ENCODE measurements at places on chromosomes 13 and 19.
A peak's percentile ranks its signal among the peaks of the same experiment; 100 is the strongest.

DNA sequence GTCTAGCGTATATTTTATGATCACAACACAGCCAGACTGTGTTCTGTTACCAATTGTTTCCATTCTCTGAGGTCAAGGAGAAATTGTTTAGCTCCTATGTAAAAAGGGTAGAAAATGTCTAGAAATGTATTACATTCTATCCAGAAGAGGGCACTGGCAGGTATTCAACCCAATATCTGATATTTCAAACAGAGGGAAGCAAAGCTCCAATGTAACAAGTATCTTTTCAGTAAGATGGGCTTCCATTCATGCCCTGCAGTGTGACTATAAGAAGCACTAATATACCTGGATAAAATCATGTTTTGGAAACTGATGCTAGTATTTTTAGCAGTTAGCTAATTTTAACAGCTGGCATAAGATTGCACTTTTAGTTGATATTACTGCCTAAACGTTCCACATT is 312.7 kb downstream of the FGF14 start:
- DNase-seq = no peak

- DNase-seq = no peak
Measured at GRCh38 chr19:34082289-34083077, 89.8 kb upstream of the LSM14A start.

DNA sequence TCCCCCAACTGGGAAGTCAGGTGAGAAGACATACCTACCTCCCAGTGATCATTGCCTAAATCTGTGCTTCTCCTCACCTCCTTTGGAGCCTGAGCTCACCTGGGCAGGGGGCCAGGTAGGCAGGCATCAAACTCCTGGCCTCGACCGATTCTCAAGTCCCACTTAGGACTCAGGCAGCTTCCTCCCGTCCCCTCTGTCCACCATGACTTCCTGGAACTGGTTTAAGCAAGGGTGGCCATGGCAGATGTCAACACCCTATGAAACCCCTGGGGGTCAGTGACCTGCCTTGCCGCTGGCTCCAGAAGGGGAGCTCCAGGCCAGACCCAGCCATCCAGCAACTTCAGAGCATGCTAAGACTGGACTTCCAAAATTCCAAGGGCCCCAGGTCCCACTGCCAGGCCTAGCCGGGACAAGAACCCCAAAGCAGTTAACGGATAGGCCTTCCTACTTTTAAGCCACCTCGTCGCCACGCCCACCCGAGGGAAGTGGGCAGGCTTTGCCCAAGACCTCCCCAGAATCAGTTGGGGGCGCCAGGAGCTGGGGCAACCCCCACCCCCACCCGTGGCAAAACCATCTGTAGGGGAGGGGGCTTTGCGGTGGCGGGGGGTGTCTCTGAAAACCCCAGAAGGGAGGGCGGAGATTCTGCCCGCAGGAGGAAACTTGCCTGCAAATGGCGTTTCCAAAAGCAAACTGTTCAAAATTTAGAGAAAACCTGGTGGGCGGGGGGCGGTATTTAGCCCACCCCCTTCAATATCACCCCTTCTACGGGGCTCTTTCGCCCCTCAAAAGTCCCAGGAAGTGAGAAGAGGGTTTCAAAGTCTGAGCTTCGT is 657 bp downstream of the PLIN3 start:
- peak; percentile 35 for DNase-seq

- no peak for DNase-seq
Measured at GRCh38 chr13:80754441-80754840, 413.5 kb upstream of the SPRY2 start.

GRCh38 chr13:112005925-112006324 is 61.0 kb upstream of the SOX1 start:
- DNase-seq = no peak

GRCh38 chr13:25420161-25420560 is 48.4 kb downstream of the ATP8A2 start:
- DNase-seq = no peak

GRCh38 chr13:45055902-45056648 is 64.2 kb upstream of the GTF2F2 start:
- no peak for DNase-seq

DNA sequence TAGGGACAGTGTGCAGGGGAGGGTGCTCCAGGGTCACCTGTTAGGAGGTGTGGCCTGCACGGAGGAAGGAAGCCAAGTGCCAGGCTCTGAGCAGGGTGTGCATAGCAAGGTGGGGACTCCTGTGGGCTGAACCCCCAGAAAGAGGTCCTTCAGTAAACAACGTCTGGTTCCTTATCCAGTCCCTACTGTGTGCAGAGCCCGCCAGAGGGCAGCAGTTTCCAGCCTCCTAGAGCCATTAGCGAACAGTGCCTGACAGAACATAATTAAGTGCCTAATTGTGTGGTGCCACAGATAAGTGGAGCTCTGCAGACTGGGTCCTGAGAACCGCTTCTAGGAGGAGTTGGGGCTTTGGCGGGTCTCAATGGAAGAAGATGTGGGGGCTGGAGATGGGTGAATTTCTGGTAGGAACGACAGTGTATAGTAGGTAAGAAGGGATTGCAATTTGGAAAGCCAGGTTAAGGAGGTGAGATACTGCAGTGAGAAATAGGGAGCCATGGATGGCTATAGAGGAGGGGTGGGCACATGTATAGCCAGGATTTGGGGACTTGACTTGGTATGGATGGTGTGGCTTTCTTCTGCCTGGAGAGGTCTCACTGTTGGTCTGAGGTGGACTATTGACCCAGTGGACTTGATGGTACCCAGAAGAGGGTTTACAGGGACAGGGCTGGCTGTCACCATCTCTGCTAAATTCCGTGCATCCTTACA is 323.1 kb downstream of the ZNF536 start:
- no peak for DNase-seq

- no peak for DNase-seq
Measured at GRCh38 chr19:34131100-34131499, 41.2 kb upstream of the LSM14A start.

- DNase-seq = no peak
Measured at GRCh38 chr19:54204767-54205468, 4.3 kb downstream of the RPS9 start.

DNA sequence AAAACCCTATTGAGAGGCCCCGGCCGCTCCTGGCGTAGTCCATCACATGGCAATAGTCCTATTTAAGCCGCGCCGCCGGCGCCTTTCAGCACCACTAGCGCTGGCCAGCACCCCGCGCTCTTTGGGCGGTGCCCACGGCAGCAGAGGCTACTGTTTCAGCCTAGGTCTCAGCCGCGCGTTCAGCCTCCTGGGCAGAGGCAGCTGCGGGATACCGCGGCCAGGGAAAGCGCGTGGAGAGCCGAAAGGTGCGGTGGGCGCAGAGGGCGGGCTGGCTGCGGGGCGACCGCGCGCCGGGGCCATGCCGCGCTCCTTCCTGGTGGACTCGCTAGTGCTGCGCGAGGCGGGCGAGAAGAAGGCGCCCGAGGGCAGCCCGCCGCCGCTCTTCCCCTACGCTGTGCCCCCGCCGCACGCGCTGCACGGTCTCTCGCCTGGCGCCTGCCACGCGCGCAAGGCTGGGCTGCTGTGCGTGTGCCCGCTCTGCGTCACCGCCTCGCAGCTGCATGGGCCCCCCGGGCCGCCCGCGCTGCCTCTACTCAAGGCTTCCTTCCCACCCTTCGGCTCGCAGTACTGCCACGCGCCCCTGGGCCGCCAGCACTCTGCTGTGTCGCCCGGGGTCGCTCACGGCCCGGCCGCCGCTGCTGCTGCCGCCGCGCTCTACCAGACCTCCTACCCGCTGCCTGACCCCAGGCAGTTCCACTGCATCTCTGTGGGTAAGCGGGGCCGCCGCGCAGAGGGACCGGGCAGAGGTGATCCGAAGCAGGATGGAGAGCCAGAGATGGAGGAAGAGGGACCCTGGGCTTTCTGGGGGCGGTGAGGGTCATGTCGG is at the start of gene GSX1:
Gene GSX1 (plus strand): TSS at position 91 of the 826 bp plus-strand sequence. CDS start 208 bp downstream, at position 299.
- DNase-seq = no peak

- no peak for DNase-seq
Measured at GRCh38 chr13:23921451-23921888, 24.2 kb upstream of the C1QTNF9B start.

- DNase-seq = peak; percentile 40
Measured at GRCh38 chr19:14149509-14149994, 13.2 kb upstream of the ASF1B start.

- DNase-seq = no peak
Measured at GRCh38 chr19:751501-752341, 809 bp downstream of the MISP start.

DNA sequence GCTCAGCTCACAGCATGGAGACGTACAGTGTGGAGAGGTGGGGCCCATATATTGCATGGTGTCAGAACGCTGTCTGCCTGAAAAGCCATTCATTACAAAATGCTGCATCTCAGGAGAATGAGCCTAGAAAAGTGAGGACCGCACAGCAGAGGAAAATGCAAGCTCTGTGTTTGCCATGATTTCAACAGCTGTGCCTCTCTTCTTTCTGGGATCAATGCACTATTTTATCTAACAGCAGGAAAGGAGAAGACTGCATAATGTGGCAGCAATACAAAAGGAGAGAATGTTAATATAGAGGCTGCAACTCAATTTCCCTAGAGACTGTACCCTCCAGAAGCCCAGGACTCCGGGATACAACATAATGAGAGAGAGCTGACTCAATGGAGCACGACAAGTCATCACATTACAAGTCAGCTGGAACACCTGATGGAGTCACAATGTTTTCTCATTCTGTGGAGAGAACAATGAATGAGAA is 368.0 kb downstream of the FGF14 start:
- no peak for DNase-seq

GRCh38 chr19:54461210-54461609 is 2.4 kb downstream of the LENG9 start:
- DNase-seq = no peak

GRCh38 chr13:52921194-52921593 is 72.8 kb upstream of the PCDH8 start:
- no peak for DNase-seq

DNA sequence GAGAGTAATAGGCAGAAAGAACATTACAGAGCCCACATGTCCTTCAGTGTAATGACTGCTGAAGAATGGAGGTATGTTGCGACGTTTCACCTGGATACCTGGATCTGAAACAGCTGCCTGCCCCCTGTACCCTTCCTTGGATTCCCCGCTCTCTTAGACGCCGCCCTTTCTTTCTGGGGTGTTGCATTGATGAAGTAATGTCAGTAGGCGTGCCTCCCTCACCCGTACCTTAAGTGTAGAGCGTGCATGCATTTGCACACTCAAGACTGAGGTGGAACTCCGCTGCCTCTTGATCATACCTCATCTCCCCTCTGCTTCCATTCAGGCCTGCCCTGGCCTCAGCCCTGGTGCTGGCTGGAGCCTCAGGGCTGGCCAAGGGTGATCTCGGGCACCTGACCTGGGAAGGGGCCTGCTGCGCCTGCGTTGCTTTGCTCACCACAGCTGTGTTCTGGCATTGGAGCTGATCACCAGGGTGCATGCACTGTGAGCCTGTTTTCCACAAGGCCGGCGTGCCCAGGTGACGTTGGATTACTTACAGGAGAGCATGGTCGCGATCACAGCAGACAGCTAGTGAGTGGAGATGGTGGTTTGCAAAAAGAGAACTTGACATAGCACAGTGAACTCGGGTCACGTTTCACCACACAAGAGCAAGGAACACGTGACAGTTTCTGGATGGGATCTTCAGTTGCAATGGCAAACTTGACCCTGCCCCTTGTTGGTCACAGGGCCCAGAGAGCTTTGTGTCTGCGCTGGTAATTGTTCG is 99.0 kb downstream of the ARHGEF7 start:
- DNase-seq = no peak

DNA sequence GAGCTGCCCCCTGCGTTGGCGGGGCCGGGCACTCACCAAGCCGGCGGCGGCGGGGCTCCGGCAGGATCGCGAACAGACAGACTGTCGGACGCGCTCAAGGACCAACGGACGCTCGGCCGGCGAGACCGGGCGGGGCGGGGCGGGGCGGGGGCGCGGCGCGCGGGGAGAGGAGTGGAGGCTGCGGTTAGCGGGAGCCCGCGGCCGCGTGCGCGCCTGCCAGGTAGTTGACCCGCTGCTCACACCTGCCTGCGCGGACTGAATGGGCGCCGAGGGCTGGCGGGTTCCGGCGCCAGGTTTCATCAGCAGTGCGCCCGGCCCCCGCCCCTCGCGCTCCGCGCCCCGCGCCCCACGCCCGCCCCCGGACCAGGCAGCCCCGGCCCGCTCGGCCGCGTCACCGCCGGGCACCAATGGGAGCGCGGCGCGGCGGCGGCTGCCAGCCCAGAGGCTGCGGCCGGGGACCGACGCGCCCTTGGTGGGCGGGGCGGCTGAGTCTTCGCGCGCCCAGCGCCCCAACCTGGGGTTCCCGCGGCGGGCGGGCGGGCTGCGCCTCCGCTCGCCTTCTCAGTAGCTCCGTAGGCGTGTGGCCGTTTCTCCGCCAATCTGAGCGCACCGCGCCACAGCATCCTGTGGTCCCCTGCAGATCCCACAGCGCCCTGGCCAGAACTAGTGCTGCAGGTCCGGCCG is at the start of gene SLC7A1:
Gene SLC7A1 (minus strand): TSS at position 309 of the 684 bp plus-strand sequence. CDS start 59,500 bp downstream, outside the sequence.
- peak; percentile 76 for DNase-seq

GRCh38 chr19:16419669-16420335 is 52.0 kb downstream of the EPS15L1 start:
- DNase-seq = no peak

All from activated CD4-positive, alpha-beta T cell treated with anti-CD3 and anti-CD28 coated beads, Interleukin-2, amount 50 U/mL, for 4 hours (primary cell).